8988T (cell line): ENCODE measurements at places on chromosomes 2 and 18.

GRCh38 chr18:48108136-48108535 is 177.7 kb upstream of the SMAD2 start:
- DNase-seq: no peak

GRCh38 chr2:205778356-205778755 is 96.1 kb downstream of the NRP2 start:
- no peak for DNase-seq

DNA sequence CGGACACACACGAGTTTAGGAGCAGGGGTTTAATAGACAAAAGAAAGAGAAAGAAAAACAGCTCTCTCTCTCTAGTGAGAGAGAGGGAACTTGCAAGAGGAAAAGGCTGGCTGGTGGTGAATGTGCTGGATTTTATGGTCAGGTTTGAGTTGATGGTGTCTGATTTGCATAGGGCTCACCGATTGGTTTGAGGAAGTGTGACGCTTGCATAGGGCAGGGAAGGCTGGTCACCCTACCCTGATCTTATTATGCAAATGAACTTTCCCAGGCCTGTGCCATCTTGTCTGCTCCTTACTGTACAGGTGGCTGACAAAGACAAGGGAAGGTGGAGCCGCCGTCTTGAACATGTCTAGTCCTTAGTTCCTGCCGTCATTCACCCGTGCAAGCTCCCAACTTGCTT is 408.9 kb downstream of the RIT2 start:
- DNase-seq: no peak

GRCh38 chr2:75375646-75376582 is 176.6 kb upstream of the TACR1 start:
- DNase-seq: no peak

- no peak for DNase-seq
These were observed 21.7 kb downstream of the ADD2 start for GRCh38 chr2:70746094-70746974.

- DNase-seq: no peak
These were observed 254.4 kb downstream of the NBAS start for GRCh38 chr2:15306706-15307105.

DNA sequence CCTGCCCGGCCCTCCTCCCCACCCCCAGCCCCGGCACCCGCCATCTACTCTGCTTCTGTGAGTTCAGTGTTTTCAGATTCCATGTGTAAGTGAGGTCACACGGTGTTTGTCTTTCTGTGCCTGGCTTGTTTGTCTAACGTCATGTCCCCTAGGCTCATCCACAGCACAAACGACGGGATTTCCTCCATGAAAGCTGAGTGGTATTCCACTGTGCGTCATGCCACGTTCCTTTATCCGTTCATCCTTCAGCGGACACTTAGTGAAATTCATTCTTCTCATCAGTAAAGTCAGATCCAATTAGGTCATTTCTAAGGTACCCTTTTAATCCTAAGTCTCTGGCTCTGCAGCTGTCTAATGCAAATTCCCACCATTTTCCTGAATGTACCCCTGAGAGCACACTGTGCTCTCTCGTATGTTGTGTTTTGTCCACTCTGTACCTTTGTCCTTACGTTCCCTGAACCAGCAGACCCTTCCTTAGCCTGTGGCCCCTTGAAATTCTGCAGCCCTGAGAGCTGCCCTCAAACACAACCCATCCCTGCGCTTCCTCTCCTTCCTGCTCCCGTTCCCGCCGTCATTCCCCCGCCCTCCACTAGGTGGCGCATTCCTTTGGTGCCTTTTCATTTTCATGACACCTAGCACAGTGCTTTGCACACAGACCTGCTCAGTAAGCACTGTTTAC is 44.1 kb downstream of the TRAPPC12 start:
- DNase-seq: peak; percentile 68

DNA sequence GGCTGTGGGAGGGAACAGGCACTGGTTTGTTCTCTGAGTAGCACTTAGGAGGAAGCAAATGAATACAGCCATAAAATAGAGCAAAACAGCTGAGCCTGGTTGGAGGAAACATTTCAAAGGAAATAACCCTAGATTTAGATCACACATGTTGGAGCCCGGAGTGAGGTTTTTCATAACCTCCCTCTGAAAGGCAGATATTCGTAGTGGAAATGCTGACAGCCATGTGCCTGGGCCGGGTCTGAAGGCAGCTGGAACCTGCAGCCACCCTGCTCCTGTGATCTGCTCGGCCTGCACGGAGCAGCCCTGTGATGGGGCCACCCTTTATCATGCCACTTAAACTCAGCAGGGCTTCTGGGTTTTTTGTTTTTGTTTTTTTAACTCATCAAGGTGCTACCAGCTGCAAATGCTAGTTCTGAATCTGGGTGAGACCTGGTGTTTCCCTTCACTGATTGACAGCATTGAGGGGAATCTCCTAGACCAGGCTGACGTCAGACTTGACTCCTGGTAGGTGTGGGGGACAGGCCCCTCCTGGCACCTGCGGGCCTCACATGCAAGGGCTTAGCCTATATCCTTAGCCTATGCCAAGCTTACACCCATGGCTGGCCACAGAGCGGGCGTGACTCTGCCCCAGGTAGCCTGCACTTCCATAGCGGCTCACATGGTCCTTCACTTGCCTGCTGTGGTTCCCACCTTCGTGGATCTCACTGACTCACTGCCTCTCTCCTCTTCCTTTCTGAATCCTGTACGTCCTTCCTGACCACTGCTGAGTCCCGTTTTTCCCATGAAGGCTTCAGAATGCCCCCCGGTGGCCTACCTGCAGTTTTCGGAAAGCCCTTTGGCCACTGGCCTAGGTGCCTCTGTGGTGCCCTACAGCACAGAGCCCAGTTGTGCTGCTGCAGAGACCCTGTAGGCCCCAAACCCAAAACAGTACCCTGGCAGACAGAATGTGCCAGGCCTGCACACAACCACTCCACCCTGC is 217.3 kb downstream of the SEPTIN10 start:
- DNase-seq: peak; percentile 48

GRCh38 chr2:41579806-41580205 is 468.0 kb upstream of the PKDCC start:
- no peak for DNase-seq

DNA sequence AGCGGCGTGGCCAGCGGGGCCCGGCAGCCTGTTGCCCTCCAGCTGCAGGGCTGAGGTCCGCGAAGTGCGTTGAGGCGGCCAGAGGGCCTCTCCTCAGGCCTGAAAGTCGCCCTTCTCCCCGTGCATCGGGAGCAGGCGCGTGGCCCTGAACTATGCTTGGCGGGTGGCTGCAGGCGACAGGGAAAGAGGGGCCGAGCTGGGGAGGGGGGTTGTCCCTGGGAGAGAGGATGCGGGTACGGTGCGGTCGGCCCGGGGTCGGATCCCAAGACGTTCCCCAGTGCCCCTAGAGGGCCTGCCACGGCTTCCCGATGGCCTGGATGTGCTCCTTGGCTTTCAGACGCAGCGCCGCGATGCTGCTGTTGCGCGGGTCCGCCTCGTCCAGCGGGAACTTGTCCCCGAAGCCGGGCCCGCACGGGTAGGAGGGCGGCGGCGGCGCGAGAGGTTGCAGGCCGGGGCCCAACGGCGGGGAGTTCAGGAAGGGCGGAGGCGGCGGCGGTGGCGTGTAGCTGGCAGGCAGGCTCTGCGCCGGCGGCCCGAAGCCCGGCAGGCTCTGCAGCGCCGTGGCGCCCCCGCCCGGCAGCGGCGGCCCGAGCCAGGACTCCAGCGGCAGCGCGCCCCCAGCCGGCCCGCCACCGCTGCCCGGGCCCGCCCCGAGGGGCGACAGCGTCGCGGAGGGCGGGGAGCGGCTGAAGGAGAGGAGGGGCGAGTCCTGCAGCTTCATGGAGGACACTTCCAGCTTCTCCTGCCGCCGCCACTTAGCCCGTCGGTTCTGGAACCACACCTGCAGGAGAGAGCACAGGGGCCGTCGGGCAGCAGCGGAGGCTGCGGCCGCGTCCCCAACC is 4.3 kb downstream of the RAX start:
- DNase-seq: peak; percentile 73

DNA sequence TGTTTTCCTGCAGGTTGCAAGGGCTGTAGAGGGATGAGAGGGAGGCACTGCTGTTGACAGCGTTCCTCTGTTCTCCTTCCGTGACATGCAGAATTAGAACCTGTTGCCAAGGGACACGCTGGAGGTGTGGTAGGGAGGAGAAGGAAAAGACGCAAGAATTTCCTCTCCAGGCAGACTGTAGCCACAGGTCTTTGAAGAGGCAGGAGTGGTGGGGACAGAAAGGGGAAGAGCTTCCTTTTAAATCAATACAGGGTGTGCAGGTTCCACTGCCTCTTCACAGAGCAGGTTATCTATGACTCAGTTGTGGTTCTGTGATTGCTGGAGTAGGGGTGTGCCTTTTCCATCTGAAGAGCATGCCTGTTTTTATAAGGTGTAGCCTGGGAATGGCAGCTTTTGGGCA is 133.0 kb downstream of the WDSUB1 start:
- DNase-seq: no peak

DNA sequence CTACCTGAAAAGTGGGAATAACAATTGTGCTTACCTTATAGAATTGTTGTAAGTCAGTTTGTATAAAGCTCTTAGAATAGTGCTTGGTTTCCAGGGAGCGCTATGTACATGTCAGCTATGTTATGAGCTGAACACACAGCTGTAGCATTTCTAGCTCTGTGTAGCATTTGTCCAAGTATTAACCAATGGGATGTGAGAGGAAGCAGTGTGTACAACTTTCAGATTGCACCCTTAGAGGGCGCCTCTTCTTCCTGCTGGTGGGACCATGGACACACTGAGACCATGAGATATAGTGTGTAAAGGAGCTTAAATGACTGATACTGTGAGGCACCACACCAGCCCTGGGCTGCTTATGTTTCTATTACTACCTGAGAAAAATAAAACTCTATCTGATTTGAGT is 380.2 kb downstream of the LNPK start:
- no peak for DNase-seq

- DNase-seq: no peak
These were observed 87.7 kb downstream of the SPRED2 start for GRCh38 chr2:65344689-65345088.

DNA sequence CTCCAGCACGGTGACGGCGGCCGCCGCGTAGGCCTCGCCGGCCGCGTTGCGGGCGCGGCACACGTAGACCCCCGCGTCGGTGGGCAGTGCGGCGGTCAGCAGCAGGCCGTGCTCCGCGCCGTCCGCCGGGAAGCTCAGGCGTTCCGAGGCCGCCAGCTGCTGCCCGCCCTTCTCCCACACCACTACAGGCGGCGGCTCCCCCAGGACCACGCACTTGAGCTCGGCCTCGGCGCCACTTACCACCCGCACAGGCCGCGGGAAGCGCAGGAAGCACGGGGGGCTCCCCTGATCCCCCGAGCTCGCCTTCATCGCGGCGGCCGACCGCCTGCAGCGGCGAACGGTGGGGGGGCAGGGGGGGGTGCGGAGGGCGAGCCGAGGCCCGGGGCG is 422 bp downstream of the OBSL1 start:
- DNase-seq: no peak

GRCh38 chr2:23653326-23653725 is 268.3 kb downstream of the KLHL29 start:
- no peak for DNase-seq

GRCh38 chr18:68916734-68917133 is 118.9 kb downstream of the CCDC102B start:
- DNase-seq: no peak

DNA sequence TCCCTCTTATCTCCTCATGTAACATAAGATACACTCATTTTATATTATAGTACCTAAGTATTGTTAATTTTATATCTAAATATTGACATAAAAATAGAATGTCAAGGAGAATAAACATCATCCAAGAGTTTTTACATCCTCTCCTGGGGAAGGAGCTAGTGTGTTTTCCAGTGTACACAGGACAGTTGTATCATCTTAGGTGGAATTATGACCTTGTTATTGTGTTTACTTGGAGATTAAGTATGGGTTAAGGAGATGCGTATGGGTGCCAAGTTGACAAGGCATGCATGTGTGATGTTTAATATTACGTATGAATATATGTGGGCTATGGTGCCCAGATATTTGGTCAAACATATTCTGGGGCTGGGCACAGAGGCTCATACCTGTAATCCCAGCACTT is 11.2 kb upstream of the DDX1 start:
- DNase-seq: no peak

GRCh38 chr2:12005886-12006681 is 259.7 kb downstream of the LPIN1 start:
- no peak for DNase-seq

GRCh38 chr18:9755110-9755509 is 47.0 kb downstream of the RAB31 start:
- DNase-seq: no peak

DNA sequence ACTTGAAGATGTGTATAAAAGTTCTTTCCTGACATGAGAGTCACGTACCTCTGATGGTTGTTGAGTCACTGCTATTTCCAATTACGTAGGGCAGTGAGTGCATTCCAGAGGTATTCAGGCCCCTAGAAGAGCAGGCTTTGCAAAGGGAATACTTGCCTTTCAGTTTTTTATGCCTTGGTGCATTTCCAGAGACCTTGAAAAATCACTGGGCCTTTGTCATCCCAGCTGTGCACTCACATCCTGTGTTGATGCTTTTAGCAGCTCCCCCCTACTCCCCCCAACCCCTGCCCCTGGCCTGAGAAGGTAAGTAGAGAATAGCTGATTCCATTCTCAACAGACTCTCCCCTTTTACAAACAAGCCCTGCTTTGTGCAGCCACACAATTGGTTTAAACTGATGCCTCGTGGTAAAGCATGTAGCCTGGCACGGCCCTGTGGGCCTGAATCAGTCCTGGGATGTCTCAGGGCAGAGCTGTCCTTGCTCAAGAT is 174.2 kb downstream of the PRPF40A start:
- peak; percentile 10 for DNase-seq

DNA sequence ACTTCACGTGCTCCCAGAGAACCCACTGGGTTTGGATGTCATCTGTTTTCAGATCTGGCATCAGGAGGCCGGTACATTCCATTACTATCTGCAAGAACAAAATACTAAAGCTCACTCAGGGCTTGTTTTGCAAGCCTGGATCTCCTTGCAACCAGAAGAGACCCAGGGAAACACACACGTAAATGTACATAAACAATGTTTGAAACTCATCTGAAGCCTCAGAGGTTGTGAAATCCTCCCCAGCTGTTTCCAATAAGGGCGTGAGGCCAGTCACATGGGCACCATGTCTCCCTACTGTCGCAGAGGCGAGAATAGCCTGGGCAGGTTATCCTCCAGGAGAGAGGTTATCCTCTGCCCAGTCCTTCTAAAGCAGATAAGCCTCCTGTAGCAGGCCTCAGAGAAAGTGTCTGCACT is 186.9 kb downstream of the GFPT1 start:
- no peak for DNase-seq

GRCh38 chr2:19169134-19169768 is 189.2 kb downstream of the OSR1 start:
- no peak for DNase-seq

GRCh38 chr2:105678346-105678745 is 66.4 kb upstream of the NCK2 start:
- no peak for DNase-seq

GRCh38 chr2:104768694-104769093 is 85.2 kb upstream of the POU3F3 start:
- DNase-seq: no peak
